ENCODE measurements at places on chromosomes 2 and 18.

DNA sequence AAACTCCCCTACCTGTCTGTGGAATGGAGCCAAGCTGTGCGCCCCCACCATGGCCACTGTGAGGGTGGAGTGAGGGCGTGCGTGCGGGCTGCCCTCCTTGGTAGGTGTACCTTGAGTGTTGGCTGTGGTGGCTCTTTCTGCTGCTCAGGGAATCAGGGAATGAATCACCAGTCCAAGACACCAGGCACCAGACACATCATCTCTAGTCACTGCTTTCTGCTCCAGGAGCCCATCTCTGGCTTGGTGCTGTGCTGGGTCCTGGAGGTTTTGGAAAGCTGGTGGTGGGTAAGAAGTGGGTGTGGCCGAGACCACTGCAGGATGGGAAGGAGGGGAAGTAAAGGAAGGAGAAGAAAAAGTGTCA lies 209.9 kb downstream of the SEPTIN10 start:
- no peak for DNase-seq

DNA sequence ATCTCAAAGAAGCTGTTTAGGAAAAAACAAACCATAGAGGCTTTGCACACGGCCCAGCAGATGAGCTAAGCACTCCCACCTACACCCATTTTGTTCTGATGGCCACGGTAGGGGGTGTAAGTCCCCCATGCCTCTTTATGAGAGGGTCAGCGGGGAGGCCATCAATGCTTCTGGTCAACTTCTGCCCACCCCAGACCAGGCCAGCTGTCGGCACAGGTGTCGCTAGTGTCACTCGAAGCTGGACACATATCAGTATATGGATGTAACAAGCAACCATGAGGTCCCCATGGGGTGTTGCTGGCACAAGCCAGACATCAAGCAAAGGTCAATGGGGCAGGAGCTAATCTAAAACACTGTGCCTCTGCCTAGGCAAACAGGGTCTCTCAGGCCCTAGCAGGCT lies 23.7 kb upstream of the SLC35F6 start:
- DNase-seq: no peak

- no peak for DNase-seq
Measured at GRCh38 chr2:159526433-159526832, 89.9 kb downstream of the BAZ2B start.

DNA sequence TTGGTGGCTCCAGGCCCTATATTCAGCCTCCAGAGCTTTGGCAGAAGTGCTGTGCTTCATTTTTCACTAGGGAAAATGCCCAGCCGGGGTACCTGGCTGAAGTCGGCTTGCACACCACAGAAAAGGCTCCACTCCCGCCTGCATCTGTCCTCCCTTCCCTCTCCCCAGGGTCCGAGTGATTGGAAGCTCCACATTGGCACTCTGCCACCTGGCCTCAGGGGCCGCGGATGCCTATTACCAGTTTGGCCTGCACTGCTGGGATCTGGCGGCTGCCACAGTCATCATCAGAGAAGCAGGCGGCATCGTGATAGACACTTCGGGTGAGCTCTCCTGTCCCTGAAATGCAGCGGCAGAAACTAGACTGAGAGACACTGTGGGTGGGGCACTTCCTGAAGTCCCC lies 47.4 kb downstream of the IMPA2 start:
- DNase-seq: no peak

- no peak for DNase-seq
Measured at GRCh38 chr18:43642727-43643330, 365.5 kb upstream of the SYT4 start.

DNA sequence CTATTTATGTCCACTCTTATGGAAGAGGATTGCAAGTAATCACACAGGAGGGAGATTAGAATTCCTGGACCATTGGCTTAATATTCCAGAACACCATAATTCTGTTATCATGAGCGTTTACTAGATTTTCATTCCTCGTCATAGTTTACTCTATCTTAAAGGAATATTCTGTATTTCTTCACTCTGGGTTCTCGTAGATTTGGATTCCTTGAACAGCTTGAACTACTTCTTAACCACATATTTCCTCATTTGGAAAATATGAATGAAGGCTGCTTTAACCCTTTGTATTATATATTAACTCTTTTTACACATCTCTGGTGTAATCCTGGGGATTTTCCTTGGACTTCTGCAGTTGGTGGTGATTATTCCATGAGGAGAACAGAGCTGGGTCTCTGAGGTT lies 46.3 kb upstream of the CCBE1 start:
- DNase-seq: no peak

DNA sequence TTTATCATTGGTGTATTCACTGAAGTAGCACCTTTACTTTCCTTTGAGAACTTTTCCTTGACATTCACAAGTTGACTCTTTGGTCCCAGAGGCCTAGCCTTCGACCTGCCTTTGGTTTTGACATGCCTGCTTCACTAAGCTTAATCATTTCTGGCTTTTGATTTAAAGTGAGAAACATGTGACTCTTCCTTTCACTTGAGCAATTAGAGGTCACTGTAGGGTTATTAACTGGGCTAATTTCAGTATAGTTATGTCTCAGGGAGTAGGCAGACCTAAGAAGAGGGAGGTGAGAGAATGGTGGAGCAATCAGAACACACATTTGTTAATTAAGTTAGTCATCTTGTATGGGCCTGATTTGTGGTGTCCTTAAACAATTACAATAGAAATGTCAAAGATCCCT lies 1040.7 kb upstream of the SLC39A10 start:
- no peak for DNase-seq

- no peak for DNase-seq
Measured at GRCh38 chr2:230717600-230717999, 5.0 kb downstream of the CAB39 start.

DNA sequence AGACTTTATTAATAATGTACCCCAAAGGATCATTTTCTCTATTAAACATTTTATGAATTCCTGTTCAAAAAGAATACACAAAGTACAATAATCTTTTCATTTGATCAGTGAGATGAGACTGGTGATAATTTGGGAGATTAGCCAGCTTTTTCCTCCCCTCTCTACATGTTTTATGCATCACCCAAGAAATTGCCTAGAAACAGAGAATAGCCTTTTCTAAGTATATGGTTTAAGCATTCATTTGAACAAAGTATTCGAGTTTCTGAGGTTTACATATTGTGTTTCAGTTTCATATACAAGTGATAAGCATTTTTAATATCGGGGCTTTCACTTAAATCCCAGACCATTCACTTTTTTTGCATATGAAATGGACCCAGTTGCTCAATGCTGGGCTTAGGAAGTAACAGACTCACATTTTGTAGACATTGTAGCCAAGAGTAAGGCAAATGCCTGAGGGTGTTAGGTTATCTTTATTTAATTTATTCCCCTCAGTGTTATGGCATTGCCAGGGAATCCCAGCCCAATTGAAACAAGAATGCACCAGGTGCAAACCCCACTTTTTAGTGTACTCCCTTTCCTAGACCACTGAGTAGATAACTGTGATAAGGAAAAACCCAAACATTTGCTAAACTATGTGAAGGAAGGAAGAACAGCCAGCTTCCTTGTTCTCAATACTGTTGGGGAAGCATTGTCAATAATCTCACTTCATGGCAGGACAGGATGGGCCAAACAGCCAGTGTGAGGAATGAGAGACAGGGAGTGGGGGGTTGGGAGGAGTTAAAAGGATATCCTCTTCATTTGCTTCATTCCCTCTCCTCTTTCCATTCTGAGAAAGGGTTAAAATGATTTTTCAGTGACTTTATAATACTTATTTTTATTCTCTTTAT lies 3.5 kb downstream of the CPO start:
- DNase-seq: no peak

- no peak for DNase-seq
Measured at GRCh38 chr2:28972778-28973335, 8.2 kb upstream of the TOGARAM2 start.

- DNase-seq: peak; percentile 58
Measured at GRCh38 chr2:42238644-42239288, 69.6 kb downstream of the EML4 start.

GRCh38 chr2:216717491-216717901 lies 22.1 kb upstream of the IGFBP5 start:
- no peak for DNase-seq

DNA sequence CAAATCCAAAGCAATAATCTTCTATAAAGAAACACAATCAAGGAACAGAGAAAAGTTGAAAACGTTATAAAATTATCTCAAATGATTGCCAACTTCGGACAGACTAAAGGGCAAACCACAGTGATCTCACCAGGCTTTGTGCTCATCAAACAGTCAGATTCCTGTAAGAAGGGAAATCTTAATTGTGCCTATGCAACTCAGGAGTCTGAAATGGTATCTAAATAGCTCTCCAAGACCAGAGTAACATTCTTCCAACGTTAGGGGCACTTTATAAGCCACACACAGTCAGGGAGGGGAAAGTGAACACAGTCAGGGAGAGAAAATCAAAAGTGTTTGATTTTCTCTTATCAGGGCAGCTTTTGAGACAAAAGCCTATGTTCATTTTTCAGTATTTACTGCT lies 29.4 kb downstream of the PLEKHM3 start:
- DNase-seq: no peak

DNA sequence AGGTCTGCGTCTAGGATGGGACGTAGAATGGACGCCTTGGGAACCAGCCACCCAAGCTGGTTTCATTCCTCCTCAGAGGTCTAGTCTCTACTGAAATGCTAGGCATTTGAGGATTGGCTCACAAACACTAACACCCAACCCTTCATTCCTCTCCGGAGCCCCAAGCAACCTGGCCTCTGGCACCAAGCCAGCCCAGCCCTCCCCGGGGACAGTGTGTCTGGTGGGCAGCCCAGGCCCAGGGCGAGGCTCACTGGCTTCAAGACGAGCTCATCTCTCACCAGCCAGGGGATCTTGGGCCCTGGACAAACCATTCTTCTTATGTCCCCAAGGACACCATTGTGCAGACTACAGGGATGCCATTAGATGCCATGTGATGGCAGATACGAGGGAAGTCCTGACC lies 182.5 kb downstream of the CTIF start:
- no peak for DNase-seq

GRCh38 chr2:184577743-184578142 lies 20.6 kb upstream of the ZNF804A start:
- no peak for DNase-seq

DNA sequence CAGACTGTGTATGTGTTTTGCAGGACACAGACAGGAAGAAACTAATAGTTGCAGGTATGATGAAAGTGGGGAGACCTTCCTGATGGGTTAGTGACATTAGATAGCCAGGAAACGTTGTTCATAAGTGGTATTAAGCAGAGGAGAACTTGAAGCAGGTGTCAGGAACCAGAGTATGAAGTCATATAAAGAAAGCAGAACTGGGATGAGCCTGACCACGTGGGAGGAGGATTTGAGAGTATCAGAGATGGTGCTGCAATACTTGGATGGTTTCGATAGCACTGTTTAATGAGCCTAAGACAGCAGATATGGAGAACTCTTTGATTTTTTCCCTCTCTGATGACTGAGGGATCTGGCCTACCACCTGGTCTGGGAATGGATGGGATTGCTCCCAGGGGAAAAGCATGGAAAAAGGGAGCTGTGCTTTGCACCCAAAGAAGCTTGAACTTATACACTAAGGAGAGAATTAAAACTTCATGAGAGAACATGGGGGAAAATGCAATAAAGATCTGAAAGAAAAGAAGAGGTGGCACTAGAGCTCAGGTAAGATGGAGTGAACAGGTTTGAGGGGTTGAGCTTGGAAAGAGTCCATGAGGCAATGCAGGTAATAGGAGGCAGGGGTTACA lies 226.0 kb upstream of the LRRTM1 start:
- no peak for DNase-seq

DNA sequence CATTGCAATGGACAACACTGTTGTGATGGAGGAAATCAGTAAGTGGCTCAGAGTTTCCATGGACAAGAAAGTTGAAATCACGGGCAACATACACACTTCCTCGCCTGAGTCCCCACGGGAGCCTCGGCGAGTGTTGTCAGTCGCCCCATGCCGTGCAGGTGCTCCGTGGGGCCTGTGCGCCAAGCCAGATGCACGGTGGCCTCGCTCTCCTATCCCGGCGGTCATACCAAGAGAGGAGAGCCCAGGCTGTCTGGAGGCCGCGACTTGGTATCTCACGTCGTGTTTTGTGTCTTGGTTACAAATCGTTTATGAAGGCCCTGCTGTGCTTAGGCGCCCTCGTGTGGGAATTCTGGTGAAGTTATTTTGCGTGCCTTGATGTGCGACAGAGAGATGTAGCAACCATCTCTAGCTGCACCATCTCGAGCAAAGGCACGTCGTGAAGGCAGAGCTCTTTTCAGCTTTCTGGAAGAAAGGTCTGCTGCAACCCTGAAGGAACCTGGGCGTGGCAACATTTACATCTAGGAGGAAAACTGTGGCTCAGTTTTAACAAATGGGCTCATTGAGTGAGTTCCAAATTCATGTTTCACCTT lies 21.8 kb downstream of the ATG4B start:
- peak; percentile 52 for DNase-seq

DNA sequence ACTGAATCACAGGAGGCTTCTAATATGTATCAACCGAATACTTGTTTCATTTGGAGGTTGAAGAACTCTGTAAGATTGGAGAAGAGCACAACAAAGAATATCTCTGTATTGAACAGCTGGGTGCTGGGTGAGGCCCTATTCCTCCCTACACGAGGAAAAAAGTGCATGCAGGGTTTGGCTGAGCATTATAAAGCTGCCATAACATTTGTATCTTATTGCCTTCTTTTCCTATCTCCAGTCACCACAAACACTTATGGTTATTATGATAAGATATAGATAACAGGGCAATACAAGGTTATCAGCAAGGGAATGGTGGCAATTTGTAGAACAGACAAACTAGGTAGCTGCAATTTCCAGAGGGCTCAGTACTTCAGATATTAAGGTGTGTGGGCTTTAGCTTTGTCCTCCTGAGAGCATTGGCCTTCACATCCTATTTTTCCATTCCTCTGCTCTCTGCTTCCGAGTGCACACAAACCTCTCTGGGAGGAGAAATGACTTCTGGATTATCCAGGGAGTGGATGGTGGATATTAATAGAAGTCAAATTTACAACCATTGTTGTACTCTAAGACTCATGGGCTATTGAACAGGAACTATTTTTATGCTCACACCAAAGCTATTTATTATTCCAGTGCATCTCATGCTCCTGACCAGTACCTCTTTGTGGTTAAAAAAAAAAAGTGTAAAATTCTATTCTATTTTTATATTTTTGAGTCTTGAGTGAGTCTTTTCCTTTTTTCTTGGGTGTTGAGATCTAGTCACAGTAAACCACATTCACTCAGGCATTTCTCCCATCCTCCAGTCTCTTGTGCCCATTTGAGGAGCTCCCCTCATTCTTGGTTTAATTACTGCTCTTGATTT lies 248.4 kb downstream of the ETAA1 start:
- no peak for DNase-seq

GRCh38 chr2:74364533-74365505 lies 15.3 kb downstream of the DCTN1 start:
- DNase-seq: no peak

GRCh38 chr2:27942612-27943547 lies 52.4 kb downstream of the BABAM2 start:
- no peak for DNase-seq

DNA sequence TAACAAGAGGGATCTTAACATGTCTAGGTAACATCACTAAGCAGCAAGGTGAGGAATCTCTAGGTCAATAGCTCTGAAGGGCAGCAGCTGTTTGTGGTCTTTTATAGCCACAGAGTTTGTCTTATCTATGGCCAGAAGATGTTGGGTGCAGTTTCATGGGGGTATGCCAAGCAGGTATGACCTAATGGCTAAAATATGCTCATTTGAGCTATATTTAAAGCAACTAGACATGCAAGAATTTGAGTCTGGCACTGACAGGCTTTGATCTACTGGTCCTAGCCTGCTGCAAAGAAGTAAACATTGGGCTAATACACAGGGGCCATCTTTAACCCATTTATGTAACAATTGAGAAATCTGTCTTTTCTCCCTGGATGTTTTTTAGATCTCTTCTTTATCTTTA lies 13.9 kb upstream of the UGP2 start:
- no peak for DNase-seq

- DNase-seq: no peak
Measured at GRCh38 chr2:189336276-189336975, 104.8 kb upstream of the WDR75 start.
